ENCODE measurements at places on chromosomes 16 and 17. TPM values are rescaled to one million over a fixed set of nuclear protein-coding genes. Genes with fewer than 3 reads are reported as not detected.
A peak's percentile ranks its signal among the peaks of the same experiment; 100 is the strongest.

DNA sequence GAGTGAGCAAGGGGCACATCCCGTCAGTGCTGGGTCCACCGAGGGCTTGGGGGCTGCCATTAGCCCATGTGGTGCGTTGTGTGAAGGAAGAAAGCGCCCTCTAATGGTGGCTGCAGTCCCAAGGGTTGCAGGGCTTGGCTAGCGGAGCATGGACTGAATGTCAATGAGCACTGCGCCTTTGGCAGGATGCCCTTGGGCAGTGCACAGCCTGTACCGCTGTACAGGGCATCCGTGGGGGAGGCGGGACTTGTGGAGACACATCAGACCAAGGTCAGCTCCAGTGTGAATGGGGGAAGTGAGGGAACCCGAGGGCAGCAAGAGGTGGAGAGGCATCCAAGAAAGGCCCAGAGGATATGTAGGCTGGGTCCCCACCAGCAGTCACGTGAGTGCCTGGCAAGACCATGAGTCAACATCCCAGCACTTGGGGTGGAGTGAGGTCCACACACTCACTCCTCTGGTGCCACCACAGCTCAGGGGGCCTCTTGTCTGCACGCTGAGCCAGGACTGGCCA is 75.5 kb upstream of the MED9 start:
- H3K27ac ChIP-seq, result no peak overlapping the region
- DNase-seq, result peak; percentile 91
- H3K27me3 ChIP-seq, result no peaks in the 10 kb centered on the region
- peaks cover 35% of the 10 kb centered on the region for H3K4me1 ChIP-seq

GRCh38 chr16:11161439-11161838 is 94.6 kb downstream of the SOCS1 start:
- no peaks in the 10 kb centered on the region for H3K4me1 ChIP-seq
- no peaks in the 10 kb centered on the region for H3K36me3 ChIP-seq
- peak; percentile 31 for DNase-seq

GRCh38 chr17:77131904-77132303 is 8.9 kb upstream of the SEC14L1 start:
- H3K4me1 ChIP-seq, result peaks cover 40% of the 10 kb centered on the region
- no peak for DNase-seq
- no peak overlapping the region for H3K27ac ChIP-seq
- no peaks in the 10 kb centered on the region for H3K27me3 ChIP-seq
- no peak overlapping the region for H3K4me3 ChIP-seq
- H3K36me3 ChIP-seq, result no peaks in the 10 kb centered on the region

- no peaks in the 10 kb centered on the region for H3K4me1 ChIP-seq
- H3K27me3 ChIP-seq, result no peaks in the 10 kb centered on the region
- DNase-seq, result no peak
- H3K4me3 ChIP-seq, result no peak overlapping the region
These were observed 34.2 kb upstream of the ACSM2B start for GRCh38 chr16:20610211-20610891.

- H3K27ac ChIP-seq, result peak overlapping the region; percentile 18
- no peaks in the 10 kb centered on the region for H3K27me3 ChIP-seq
- DNase-seq, result no peak
- peaks cover 70% of the 10 kb centered on the region for H3K36me3 ChIP-seq
- no peak overlapping the region for H3K4me3 ChIP-seq
These were observed 4.7 kb downstream of the DYNC1LI2 start for GRCh38 chr16:66746682-66747081.

DNA sequence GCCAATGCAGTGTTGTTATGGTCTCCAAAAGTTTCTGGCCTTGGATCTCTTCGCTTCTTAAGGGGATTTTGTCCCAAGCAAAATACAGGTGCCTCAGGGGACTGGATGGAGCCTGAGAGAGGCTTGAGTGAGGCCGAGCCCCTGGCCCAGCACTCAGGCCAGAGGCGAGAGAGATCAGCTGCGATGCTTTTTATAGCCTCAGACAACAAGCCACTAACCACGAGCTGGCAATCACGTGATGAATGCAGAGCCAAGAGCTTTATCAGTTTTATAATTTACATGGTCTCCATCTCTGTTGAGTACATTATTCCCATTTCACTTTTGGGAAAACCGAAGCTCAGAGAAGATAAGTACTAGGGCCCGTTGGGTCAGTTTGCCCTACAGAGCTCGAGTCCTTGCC is 360.0 kb upstream of the CDH5 start:
- H3K36me3 ChIP-seq, result no peaks in the 10 kb centered on the region
- peaks cover 14% of the 10 kb centered on the region for H3K4me1 ChIP-seq
- H3K27me3 ChIP-seq, result no peaks in the 10 kb centered on the region
- no peak overlapping the region for H3K4me3 ChIP-seq
- no peak for DNase-seq

Gene NPTX1
- total RNA-seq, result 0.29 TPM

DNA sequence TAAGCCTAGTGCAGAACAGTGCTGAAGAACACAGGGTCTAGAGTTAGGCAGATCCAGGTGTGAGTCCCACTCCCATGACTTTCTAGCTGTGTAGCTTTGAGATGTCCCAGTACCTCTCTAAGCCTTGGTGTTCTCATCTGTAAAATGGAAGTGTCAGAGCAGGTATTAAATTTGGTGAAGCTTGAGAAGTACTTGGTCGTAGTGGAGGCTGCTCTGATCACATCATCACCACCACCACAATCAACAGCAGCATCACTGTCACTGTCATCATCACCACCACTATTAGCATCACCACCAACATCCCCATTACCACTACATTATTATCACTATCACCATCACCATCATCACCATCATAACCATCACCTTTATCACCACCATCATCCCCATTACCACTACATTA is 132.1 kb downstream of the CMIP start:
- H3K4me1 ChIP-seq, result no peaks in the 10 kb centered on the region
- DNase-seq, result no peak
- no peak overlapping the region for H3K27ac ChIP-seq
- no peaks in the 10 kb centered on the region for H3K27me3 ChIP-seq

Gene KRTAP3-2
- not detected for total RNA-seq

GRCh38 chr17:27384261-27384701 is 72.0 kb upstream of the KSR1 start:
- H3K36me3 ChIP-seq, result no peaks in the 10 kb centered on the region
- DNase-seq, result peak; percentile 96
- H3K4me1 ChIP-seq, result peaks cover 25% of the 10 kb centered on the region
- H3K27me3 ChIP-seq, result no peaks in the 10 kb centered on the region
- no peak overlapping the region for H3K4me3 ChIP-seq
- H3K27ac ChIP-seq, result peak overlapping the region; percentile 74

DNA sequence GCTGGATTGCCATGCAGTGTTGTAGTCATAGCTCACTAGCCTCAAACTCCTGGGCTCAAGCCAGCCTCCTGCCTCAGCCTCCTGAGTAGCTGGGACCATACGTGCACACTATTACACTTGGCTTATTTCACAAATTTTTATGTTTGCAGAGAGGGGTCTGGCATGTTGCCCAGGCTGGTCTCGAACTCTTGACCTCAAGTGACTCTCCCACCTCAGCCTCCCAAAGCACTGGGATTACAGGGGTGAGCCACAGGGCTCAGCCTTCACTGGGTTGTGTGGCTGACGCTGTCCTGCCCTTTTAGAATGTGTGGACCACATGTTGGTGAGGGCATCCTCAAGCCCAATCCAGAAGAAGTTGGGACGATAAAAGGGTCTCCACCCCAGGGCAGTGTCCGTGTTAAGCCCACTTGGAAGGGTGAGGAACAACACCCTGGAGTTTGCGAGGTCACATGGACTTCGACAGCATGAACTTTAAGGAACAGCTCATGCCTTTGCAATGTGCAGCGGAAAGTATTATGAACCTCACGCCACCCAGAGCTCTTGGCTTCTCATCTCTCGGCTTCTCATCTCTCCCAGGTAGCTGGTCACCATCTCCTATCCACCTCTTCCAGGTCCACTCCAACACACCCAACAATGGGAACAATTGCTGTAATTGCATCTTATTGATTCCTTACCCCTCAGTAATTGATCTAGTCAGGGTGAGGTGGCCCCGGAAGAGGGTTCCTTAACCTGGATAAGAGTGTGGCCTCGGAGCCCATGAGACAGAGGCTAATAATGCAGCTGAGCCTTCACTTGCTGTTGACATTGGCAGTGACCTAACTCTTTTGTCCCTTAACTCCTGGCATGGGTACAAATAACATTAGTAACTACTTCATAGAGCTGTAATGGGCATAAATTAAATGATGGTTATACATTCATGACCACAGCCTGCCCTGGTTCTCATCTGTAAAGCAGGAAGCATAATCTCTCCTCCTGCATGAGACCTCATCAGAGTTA is 6.7 kb downstream of the FOXL1 start:
- peak overlapping the region; percentile 37 for H3K4me3 ChIP-seq
- H3K27ac ChIP-seq, result peak overlapping the region; percentile 100
- peaks cover 3% of the 10 kb centered on the region for H3K36me3 ChIP-seq
- DNase-seq, result peak; percentile 85

- no peaks in the 10 kb centered on the region for H3K36me3 ChIP-seq
- peaks cover 5% of the 10 kb centered on the region for H3K4me1 ChIP-seq
- no peak overlapping the region for H3K27ac ChIP-seq
- peak; percentile 50 for DNase-seq
- H3K4me3 ChIP-seq, result no peak overlapping the region
- H3K27me3 ChIP-seq, result peaks cover 30% of the 10 kb centered on the region
These were observed 1.6 kb upstream of the FMNL1 start for GRCh38 chr17:45220079-45220478.

Gene HS3ST3B1
- 9.4 TPM for total RNA-seq

GRCh38 chr17:27754549-27754948 is 45.8 kb downstream of the NOS2 start:
- H3K36me3 ChIP-seq, result no peaks in the 10 kb centered on the region
- no peak overlapping the region for H3K27ac ChIP-seq

GRCh38 chr17:80649672-80650330 is 105.2 kb downstream of the RPTOR start:
- no peaks in the 10 kb centered on the region for H3K27me3 ChIP-seq
- H3K4me1 ChIP-seq, result peaks cover 43% of the 10 kb centered on the region
- no peaks in the 10 kb centered on the region for H3K36me3 ChIP-seq
- DNase-seq, result peak; percentile 95

- H3K27ac ChIP-seq, result no peak overlapping the region
- no peaks in the 10 kb centered on the region for H3K4me1 ChIP-seq
- H3K27me3 ChIP-seq, result peaks cover 9% of the 10 kb centered on the region
- no peak overlapping the region for H3K4me3 ChIP-seq
These were observed 181.4 kb downstream of the ENGASE start for GRCh38 chr17:79255926-79256585.

DNA sequence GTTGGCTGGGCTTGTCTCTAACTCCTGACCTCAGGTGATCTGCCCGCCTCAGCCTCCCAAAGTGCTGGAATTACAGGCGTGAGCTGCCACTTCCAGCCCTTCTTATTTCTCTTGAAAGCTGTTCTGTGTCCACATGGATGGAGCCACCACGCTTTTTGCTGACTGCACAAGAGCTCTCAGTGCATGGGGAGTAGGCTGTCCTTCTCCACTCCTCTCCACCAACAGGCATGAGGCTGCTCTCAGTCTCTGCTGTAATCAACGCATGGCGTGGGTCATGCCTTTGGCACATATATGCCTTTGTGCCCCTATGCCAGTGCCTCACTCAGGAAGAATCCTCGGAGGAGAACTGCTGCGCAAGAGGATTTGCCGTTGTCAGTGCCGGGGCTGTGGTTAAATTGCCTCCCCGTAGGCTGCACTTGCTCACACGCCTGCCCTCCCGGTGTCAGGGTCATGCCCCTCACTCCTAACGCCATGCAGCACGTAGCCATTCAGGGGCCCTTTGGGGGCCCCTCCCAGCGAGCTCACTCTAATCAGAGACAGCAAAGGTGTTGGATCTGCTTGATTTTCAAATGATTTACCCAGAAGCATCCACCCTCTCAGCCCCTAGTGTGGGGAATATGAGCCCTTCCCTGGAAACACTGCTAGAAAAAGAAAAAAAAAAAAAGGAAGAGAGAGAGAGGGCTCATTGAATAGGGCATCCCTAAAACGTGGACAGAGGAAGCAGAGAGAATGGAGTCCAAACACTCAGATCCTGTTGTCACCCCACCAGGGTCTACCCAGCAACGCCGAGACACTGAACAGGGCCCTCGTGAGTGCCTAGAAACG is 47.5 kb upstream of the ZCCHC14 start:
- no peaks in the 10 kb centered on the region for H3K36me3 ChIP-seq
- H3K27ac ChIP-seq, result peak overlapping the region; percentile 83
- H3K4me3 ChIP-seq, result peak overlapping the region; percentile 67
- peaks cover 15% of the 10 kb centered on the region for H3K27me3 ChIP-seq

DNA sequence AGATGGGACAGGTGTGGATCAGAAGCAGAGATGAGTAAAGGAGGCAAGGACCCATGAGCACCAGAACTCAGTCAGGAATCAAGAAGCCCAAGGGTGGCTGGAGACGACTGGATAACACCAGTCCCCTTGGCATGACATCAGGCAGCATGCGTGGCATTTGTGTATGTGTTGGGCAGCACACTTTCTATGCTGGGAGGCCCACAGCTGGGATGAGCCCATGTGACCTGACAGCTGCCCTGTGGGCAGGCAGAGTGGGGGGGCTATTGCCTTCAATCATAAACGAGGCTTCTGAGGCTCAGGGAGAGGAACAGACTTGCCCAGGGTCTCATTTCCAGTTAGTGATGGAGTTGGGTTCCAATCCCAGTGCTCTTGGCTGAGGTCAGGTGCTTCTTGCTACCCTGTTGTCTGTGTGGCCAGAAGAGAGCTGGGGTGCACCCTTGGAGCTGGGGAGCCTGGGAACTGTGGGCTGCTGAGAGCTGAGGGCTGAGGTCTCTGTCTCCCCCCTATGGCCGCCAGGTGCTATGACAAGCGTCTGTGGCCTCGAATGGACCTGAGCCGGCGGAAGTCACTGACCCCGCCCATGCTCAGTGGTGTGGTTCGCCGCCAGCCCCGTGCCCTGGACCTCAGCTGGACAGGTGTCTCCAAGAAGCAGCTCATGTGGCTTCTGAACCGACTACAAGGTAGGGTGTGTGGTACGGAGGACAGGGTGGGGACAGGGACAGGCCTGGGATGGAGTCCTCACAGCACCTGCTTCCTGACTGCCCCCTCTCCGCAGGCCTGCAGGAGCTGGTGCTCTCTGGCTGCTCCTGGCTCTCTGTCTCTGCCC is 7.1 kb upstream of the ORAI3 start:
- DNase-seq, result peak; percentile 97
- H3K27ac ChIP-seq, result peak overlapping the region; percentile 0
- H3K27me3 ChIP-seq, result no peaks in the 10 kb centered on the region
- H3K4me3 ChIP-seq, result no peak overlapping the region

All from osteoblast (primary cell).